ENCODE measurements at places on chromosomes 6 and 20.

DNA sequence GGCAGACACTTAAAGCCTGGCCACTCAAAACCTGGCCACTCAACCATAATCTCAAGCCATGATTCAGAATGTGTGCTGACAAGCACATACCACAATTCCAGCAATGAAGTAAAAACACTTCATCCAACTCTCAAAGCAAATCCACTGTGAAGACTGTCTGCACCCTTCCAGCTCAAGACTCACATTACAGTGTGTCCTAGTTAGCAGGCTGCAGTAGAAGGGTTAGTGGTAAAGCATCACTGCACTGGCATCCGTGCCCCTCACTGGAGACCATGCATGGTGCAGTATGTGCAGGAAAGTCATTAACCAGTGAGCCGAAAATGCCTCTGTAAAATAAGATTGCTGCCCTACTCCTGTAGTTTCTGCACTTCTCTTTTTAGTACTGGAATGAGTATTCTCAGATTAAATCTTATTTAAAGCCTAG, 43.4 kb downstream of the SLC23A2 start:
- DNase-seq: no peak

DNA sequence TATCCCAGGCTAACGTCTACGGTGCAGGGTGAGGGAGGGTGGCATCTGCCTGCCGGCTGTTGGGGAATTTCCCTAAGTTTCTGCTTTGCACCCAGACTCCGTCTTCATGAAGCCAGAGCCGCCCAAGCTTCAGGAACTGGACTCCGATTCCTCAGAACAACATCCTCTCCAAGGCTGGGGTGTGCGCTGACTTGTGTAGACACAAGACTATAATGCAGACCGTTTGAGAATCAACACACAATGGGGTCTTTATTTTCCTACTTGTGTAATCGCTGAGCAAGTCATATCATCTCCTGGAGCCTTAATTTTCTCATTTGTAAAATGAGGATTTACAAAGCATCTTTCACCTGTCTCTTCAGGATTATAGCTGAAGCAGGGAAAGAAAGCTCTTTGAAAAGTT, 160.5 kb upstream of the AGPAT4 start:
- DNase-seq: peak; percentile 67

- no peak for DNase-seq
Observed at GRCh38 chr20:25467441-25467840, 60.0 kb downstream of the GINS1 start.

GRCh38 chr20:5331340-5331739, 14.6 kb upstream of the PROKR2 start:
- DNase-seq: no peak

DNA sequence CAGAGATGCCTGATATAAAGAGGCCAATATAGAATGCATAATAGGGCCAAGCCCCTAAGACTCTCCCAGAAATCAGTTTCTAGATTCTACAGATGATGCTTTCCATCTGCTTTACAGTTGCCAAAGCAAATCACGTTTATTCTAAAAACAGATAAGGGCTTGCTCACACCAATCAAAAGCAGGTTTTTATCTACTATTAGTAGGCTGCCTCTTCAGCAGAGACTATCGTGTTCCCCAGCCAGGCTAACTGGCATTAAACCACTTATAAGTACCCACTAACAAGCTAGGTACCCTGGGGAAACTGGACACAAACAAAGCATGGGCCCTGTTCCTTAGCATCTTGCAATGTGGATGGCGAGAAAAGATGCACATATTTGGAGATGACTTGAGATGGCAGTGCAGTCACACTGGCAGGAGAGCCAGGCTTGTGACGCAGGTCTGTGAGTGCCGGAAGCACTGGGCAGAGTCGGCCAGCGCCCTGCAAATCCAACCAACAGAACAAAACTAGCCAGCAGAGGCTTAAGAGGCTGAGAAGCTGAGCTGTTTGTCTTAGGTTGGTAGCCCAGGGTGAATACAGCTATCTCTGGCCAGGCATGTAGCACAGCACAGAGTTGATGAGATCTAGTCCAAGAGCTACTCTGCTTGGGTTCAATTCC, 73.4 kb downstream of the GFOD1 start:
- no peak for DNase-seq

GRCh38 chr6:113750151-113750855, 106.8 kb upstream of the MARCKS start:
- no peak for DNase-seq

DNA sequence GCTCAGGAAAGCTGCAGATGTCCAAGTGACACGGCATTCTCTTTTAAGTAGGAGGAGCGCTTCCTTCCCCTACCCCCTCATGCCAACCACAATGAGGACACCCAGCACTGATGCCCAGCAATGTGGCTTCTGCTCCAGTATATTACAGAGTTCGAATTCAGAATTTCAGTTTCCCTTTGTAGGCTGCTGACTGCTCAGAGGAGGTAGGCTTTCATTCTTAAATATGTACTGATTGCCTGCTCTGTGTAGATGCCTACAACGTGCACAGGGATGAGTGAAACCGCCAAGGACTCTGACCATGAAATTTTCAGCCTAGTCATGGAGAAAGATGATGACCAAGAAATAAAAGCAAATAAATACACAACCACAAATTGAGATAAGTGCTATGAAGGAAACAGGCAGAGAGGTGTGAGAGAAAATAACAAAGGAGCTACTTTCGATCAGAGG, 50.9 kb upstream of the TNFAIP3 start:
- no peak for DNase-seq

DNA sequence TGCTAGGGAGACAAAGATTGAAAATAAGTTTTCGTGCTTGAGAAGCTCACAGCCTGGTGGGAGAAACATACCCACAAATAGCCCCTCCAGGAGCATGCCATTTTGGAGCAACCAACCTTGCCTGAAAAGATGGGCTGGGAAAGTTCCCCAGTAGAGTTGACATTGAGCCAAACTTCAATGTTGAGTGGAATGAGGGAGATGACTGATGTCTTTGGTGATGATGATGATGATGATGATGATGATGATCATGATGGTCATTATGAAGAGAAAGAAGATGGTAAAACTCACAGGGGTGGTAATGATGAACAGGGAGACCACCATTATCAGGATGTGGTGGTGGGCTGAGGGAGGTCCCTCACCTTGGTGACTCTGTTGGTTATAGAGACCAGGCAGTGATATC, 283.9 kb upstream of the RNF24 start:
- no peak for DNase-seq

GRCh38 chr6:97246842-97247241, 36.2 kb downstream of the MMS22L start:
- no peak for DNase-seq

- no peak for DNase-seq
Observed at GRCh38 chr6:42761287-42762067, 15.6 kb upstream of the TBCC start.

DNA sequence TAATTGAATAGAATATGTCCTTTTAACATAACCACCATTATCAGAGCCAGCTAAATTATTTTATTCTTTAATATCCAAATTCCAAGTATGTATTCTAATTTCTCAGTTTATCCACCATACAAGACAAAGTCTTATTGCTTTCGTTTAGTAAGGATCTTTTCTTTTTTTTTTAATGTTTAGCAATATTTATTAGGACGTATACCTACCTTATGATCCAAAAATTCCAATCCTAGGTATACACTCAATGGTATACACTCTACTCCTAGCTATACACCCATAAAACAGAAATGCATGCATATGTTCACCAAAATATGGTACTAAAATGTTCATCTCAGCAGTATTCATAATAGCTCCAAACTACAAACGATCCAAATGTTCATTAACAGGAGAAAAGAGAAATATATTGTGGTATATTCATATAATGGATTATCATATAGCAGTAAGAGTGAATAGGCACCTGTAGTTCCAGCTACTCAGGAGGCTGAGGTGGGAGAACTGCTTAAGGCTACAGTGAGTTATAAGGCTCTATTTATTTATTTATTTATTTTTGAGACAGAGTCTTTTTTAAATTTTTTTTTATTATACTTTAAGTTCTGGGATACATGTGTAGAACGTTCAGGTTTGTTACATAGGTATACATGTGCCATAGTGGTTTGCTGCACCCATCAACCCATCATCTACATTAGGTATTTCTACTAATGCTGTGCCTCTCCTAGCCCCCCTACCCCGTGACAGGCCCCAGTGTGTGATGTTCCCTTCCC, 17.3 kb downstream of the TNFAIP3 start:
- no peak for DNase-seq

DNA sequence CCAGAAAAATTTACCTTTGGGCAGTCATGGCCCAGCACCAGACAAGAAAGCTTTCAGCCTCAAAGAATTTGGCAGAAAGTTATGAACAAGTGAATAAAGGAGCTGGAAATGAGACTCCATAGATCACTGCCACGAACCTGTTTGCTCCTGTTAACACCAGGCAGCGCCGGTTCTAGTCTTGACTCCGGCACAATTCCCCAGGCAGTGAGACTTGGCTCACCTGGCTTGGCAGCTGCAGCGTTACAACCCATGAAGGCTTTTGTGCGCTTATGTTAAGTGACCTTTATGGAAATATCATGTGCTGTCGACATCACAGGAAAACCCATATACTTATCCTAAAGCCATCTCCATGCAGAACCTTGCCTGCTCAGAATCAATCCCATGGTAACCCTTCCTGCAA, 22.2 kb upstream of the FOXC1 start:
- no peak for DNase-seq

DNA sequence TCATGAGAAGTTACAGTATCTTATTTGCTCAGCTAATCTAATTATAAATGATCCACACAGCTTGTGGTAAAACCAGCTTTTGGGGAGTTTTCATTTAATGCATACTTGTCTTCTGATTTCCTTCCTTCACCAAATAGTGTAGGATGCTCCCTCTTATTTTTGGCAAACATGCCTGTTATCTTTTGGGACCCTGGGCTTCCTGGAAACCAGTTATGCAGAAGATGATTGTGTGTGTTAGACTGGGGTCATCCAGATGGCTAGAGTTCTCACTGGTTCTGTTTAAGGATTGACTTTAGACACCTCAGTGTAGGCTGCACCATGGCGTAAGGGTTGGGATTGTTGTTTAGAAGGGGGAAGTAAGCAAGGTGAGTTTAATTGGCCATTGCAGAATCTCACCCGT, 61.3 kb downstream of the PTPN1 start:
- DNase-seq: no peak

GRCh38 chr6:8130399-8130798, 28.1 kb upstream of the EEF1E1 start:
- no peak for DNase-seq

DNA sequence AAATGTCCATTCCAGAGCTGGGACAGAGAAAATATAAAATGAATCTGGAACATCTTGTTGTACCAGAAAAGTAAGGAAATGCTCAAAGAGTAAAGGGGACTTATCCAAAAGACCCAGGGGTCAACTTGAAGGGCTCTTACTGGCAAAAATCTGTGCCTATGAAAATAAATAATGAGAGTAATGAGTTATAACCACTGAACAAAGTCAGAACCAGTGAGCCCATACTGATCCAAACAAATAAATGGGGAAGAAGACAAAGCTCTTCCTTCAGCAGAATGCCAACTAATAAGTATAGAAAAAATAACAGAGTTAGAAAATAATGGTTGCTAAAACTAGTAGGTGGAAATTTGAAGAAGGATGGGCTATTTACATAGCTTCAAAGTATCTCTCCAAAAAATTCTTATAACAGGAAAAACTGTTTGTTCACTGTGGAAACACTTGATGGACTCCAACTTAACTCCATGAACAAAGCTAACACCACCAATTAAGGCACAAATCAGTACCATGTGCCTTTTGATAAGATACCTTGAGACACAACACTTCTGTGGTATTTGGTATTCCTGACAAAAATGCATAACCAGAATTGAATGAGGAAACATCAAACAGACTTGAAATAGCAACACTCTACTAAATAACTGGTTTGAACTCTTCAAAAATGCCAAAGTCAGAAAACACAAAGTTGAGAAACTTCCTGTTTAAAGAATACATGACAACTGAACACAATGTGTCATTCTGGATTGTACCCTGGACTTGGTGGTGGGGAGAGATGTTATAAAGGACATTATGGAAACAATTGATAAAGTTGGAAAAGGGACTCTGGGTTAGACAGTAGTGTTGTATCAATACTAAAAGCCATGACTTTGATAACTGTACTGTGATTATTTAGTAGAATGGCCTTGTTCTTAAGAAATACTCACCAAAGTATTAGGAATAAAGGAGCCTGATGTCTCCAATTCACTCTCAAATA, 197.5 kb downstream of the ISM1 start:
- DNase-seq: no peak

GRCh38 chr6:152598901-152599537, 38.1 kb downstream of the SYNE1 start:
- no peak for DNase-seq

GRCh38 chr6:115896538-115897129, 164.1 kb downstream of the FRK start:
- peak; percentile 55 for DNase-seq

GRCh38 chr6:131159578-131159977, 24.3 kb downstream of the AKAP7 start:
- DNase-seq: no peak

GRCh38 chr6:39140556-39141167, 25.7 kb upstream of the SAYSD1 start:
- DNase-seq: no peak

DNA sequence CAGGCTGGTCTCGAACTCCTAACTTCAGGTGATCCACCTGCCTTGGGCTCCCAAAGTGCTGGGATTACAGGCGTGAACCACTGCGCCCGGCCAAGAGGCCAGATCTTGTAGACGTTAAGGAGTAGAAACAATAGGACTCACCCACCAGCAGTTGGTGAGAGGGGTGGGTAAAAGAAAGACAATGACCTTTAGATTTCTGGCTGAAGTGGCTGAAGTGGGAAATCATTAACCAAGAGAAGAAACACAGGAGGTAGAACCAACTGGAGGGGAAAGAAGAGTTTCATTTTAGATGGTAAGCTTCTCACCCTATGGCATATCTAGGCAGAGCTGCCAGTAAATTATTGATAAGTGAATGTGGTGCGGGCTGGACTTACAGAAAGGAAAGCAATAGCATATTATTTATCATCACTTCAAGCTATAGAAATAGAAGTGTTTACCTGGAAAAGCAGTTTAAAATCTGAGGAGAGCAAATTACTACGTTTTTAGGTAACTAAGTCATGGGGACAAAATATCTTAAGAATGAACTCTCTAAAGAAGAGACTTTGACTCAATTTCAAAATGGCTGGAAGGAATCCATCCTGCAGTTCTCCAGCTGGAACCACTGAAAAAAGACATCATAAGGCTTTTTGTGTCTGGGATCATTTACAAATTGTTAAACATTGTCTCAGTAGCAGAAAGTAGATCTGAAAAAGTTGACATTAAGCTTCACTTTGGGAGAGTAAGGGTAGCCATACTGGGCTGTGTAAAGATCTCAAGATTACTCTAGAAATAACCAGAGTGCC, 109.6 kb downstream of the ALDH8A1 start:
- DNase-seq: no peak

All from retina (tissue), 1 donor.